Right lobe of liver (tissue), 6 donors: ENCODE measurements at places on chromosomes 6 and 20. TPM values are rescaled to one million over a fixed set of nuclear protein-coding genes. Genes with fewer than 3 reads are reported as not detected.

Gene RAET1L
- not detected for total RNA-seq

Gene SRPK1
- total RNA-seq = 18.4 TPM

Gene VIP
- total RNA-seq = 0.25 TPM

Gene FOXS1
- total RNA-seq = not detected

Gene PBOV1
- not detected for total RNA-seq

Gene OVOL2
- not detected for total RNA-seq

Gene CASS4
- total RNA-seq = 2.1 TPM

Gene KCNQ5
- total RNA-seq = not detected

Gene TFAP2C
- total RNA-seq = not detected

Gene C6orf89
- total RNA-seq = 29.0 TPM

Gene PLCB1
- 9.9 TPM for total RNA-seq

Gene CHD6
- total RNA-seq = 9.3 TPM

Gene WFDC5
- not detected for total RNA-seq

Gene COL10A1
- total RNA-seq = not detected

Gene CCN5
- 1.6 TPM for total RNA-seq

Gene ANKRD66
- not detected for total RNA-seq
